ENCODE measurements at places on chromosomes 6 and 20. TPM values are rescaled to one million over a fixed set of nuclear protein-coding genes. Genes with fewer than 3 reads are reported as not detected.

DNA sequence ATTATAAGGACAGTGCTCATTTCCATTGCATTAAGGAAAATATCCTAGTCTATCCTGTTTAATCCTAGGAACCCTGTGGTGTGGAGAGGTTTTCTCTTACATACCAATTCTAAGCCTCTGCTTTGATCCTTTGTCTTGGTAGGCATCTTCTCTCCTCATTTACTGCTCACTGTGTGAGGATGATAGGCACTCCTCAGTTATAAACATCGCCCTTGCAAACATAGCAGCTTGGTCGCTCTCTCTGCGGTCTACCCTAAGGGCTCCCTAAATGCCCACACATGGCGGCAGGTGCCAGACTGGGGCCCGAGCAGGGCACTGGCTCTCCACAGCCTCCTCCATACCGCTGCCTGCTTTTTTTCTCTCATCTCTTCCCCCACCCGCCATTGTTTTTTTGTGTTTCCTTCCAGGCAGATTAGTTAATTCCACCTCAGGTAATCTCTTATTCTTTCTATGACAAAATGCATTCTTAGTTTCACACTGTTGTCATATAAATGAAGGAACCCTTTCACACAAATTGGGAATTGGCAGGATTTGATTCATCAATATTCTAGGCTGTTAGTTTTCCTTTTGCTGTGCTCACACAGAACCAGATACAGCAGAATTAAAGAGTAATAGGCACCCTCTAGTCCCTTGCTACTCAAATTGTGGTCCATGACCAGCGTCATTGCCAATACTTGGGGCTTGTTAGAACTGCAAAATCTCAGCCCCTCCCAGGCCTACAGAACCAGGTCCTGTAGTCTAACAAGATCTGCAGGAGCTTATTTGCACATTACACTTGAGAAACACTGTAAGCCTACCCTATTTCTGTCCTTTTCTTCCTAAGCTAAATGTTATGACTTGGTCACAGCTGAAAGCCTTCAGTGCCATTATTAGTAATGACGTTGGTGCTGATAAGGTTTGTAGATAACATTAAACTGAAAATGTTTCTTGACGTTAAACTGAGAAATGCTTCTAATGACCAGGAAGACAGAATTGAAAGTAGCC lies 36.3 kb downstream of the CARMIL1 start:
- no peaks in the 10 kb centered on the region for H3K36me3 ChIP-seq
- DNase-seq: no peak
- H3K27me3 ChIP-seq: no peaks in the 10 kb centered on the region
- no peak overlapping the region for H3K27ac ChIP-seq

DNA sequence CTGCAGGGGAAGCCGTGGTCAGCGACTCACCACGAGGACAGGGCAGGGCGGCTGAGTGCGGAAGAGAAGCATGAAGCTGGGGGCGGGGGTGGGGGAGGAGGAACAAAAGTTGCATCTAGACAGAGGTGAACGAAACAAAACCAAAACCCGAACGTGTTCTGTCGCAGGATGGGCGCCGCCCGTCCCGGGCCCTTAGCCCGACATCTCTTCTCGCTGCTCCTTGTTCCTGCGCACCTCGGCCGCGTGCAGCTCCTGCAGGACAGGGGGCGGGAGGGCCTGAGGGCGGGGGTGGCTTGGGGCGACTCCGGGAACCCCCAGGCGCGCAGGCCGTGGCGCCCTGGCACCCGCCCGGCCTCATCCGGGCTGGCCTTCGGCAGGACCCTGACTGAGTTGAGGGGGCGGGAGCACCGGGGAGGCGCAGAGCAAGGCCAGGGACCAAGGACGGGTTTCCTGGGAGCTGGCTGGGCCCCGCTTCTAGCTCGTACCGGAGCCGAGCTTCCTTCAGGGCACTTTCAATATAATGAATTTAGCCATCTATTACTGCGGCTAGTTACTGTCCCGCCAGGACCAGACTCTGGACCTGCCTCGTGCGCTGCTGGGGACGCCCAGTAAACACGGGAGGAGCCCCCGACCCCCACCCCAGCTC lies 12.0 kb downstream of the STMN3 start:
- no peaks in the 10 kb centered on the region for H3K27me3 ChIP-seq
- no peak for DNase-seq
- H3K36me3 ChIP-seq: no peaks in the 10 kb centered on the region

DNA sequence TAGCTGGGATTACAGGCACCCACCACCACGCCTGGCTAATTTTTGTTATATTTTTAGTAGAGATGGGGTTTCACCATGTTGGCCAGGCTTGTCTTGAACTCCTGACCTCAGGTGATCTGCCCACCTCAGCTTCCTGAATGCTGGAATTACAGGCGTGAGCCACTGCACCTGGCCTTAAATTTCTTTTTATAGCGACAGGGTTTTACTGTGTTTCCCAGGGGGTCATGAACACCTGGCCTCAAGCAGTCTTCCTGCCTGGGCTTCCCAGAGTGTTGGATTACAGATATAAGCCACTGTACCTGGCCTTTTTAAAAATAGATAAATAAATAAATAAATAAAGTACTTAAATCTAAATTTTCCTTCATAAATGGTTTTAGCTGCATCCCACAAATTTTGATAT lies 57.5 kb downstream of the LIN28B start:
- no peak for DNase-seq
- H3K4me1 ChIP-seq: no peaks in the 10 kb centered on the region
- H3K27ac ChIP-seq: no peak overlapping the region
- no peak overlapping the region for H3K4me3 ChIP-seq

The SLPI gene
- total RNA-seq: 73.6 TPM

The HDGFL1 gene
- not detected for total RNA-seq

GRCh38 chr6:125314009-125314581 lies 12.3 kb upstream of the HDDC2 start:
- peaks cover 3% of the 10 kb centered on the region for H3K27me3 ChIP-seq
- DNase-seq: no peak
- H3K4me1 ChIP-seq: peaks cover 10% of the 10 kb centered on the region
- no peak overlapping the region for H3K4me3 ChIP-seq

The IL20RA gene
- total RNA-seq: 0.90 TPM

The CLIC5 gene
- 75.8 TPM for total RNA-seq

DNA sequence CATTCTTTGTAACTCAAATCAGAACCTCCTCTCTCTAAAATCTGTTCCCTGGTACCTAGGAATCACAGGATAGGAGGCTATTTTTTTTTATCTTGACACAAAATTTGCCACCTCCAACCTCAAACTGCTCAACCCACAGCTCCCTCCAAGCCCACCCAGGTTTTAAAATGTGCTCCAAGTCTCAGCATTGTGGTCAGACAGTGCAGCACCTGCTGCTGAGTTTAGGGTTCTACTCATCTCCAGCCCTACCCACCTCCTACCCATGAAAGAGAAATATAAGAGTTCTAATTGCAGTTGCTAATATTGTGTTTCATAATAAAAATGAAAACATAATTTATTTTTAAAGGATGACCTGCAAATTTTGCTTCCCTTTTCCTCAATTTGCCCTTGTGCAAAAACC lies 496.5 kb downstream of the MAFB start:
- no peaks in the 10 kb centered on the region for H3K4me1 ChIP-seq
- H3K27me3 ChIP-seq: peaks cover 8% of the 10 kb centered on the region
- DNase-seq: no peak
- H3K27ac ChIP-seq: no peak overlapping the region
- H3K4me3 ChIP-seq: no peak overlapping the region

The BPI gene
- total RNA-seq: not detected

DNA sequence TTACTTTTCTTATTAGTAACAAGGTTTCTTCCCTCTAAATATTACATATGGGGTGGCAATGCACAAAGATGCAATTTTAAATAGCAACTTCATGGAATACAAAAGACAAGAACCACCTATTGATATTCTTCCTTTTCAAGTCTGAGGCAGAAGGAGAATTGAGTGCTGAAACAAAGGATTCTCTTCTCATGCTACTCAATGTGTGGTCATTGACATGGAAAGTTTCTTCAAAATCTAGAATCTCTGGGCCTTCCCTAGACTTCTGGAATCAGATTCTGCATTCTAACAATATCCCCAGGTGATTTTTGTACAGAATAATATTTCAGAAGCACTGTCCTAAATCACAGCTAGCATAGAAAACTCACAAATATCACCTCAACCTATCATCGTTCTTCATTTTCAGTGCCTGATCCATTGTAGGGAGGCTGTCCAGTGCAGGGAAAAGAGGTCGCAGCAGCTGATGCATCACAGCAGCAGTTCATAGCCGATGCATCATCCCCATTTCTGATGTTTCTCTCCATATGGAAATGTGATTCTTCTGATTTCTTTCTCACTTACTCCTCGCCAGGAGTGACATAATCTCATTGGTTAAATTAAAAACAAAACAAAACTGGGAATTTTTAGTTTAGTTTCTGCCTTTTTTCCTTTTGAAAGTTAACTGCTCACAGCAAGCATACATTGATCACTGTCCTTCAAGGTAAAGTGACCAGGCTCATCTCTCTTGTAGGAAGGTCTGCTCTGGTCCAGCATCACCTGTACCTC lies 139.5 kb upstream of the FAM83B start:
- H3K4me1 ChIP-seq: no peaks in the 10 kb centered on the region
- H3K4me3 ChIP-seq: no peak overlapping the region
- no peaks in the 10 kb centered on the region for H3K36me3 ChIP-seq
- no peak for DNase-seq
